ENCODE measurements at places on chromosomes 2 and 18.

DNA sequence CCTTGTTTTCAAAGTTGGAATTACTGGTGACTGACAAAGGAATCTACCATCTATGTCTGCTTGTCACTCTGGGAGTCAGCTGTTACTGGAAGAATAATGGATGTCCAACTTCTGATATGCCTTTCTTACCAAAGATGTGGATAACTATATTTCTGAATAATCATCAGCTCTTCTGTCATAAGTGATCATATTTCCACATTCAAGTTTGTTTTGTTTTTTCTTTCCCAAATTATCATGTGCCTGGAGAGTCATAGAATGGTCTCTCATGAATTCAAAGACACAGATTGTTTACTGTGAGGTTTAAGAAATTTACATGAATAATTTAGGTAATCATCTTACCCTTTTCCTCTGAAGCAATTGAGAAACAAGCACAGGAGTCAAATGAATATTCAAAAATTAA is 986.7 kb upstream of the CDH2 start:
- DNase-seq = no peak
- no peaks in the 10 kb centered on the region for H3K36me3 ChIP-seq
- no peaks in the 10 kb centered on the region for H3K27me3 ChIP-seq
- H3K4me1 ChIP-seq = no peaks in the 10 kb centered on the region
- H3K4me3 ChIP-seq = no peak overlapping the region
- H3K27ac ChIP-seq = no peak overlapping the region

- no peak overlapping the region for H3K27ac ChIP-seq
- H3K4me1 ChIP-seq = no peaks in the 10 kb centered on the region
- no peaks in the 10 kb centered on the region for H3K27me3 ChIP-seq
- no peak for DNase-seq
- H3K4me3 ChIP-seq = no peak overlapping the region
These were observed 60.7 kb downstream of the RRM2 start for GRCh38 chr2:10183146-10183675.

DNA sequence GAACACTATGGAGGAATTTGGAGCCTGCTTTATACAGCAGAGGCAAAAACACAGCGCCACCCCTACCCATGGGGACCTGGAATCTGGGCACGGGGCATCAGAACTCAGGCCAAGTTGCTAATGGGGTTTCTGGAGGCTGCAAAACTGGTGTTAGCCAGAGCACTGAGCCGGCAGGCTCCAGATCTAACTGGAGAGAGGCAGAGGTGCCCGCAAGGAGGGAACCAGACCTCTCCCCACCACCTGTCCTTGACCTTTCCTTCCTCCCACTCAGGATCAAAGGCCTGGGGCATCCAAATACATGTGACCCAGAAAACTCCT is 126.6 kb downstream of the TNS1 start:
- H3K36me3 ChIP-seq = no peaks in the 10 kb centered on the region
- no peaks in the 10 kb centered on the region for H3K27me3 ChIP-seq
- no peak overlapping the region for H3K4me3 ChIP-seq
- no peaks in the 10 kb centered on the region for H3K4me1 ChIP-seq
- DNase-seq = no peak

DNA sequence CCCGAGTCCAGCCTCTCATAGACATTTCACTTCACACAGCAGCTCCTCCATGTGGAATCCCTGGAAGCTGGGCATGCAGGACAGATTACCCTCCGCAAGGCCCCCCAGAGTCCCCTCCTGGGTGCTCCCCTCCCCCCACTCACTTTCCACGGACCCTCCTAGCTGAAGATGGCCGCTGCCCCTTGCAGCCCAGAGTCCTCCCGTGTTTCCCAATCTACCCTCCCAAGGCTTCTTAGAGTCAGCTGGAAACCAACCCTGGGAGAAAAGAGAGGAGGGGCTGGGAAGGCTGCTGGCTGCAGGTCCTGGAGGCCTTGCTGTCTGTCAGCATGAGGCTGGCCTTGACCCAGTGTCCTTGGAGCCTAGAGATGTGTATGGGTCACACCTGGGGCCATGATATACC is 49.0 kb upstream of the HAAO start:
- no peak overlapping the region for H3K27ac ChIP-seq
- DNase-seq = no peak
- no peaks in the 10 kb centered on the region for H3K36me3 ChIP-seq

- no peak for DNase-seq
These were observed 984 bp downstream of the CCDC88A start for GRCh38 chr2:55418512-55419232.

DNA sequence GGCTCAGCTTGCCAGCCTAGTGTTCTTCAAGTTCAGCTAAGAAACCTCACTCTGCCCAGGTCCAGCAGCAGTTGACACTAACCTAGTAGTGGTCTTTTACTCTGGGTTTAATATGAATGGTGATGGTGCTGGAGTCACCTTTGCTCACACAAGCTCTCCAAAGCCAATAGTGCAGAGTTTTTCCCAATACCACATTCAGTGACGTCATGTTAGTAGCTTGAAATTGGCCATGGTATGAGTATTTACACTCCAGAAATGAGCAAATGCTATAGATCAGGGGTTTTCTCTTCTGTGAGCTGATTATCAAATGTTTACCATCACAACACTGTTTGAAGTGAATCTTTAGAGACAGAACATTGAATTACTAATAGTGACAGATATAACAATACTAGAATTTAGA is 209.1 kb downstream of the KCNH7 start:
- no peaks in the 10 kb centered on the region for H3K4me1 ChIP-seq
- H3K4me3 ChIP-seq = no peak overlapping the region
- no peak for DNase-seq
- H3K36me3 ChIP-seq = no peaks in the 10 kb centered on the region

- H3K36me3 ChIP-seq = no peaks in the 10 kb centered on the region
- peak overlapping the region; percentile 0 for H3K27ac ChIP-seq
- H3K4me3 ChIP-seq = no peak overlapping the region
- H3K27me3 ChIP-seq = no peaks in the 10 kb centered on the region
- H3K4me1 ChIP-seq = peaks cover 7% of the 10 kb centered on the region
These were observed 40.2 kb downstream of the MYOM1 start for GRCh38 chr18:3179430-3180089.

DNA sequence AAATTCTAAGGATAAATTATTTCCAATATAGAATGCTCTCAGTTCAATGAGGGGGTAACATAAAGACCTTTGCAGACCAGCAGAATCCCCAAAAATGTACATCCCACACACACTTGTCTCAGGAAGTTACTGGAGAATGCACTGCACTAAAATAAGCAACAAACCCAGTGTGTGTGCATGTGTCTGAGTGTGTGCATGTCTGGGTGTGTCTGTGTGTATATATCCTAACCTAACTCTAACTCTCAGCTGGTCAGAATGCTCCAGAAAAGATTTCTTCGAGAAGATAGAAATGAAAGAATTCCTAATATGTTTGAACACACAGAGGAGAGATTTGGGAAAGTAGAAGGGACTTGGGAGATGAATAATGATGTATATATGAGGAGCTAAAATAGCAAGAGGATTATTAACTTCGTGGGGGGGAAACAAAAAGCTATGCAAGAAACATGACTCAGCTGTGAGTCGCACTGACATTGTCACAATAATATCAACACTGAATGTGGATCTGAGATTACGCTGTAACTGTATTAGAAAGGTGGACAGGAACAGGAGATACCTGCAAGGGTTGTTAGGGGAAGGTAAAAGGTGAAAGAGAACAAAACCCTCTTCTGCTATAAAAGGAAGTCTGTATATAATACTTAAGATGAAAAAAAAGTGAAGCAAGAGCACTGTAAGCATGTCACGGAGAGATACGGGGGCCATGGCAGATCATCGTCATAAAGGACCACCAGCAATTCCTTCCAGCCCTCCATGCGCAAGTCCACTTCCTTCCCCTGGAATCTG is 11.1 kb downstream of the COLEC12 start:
- H3K27me3 ChIP-seq = no peaks in the 10 kb centered on the region
- H3K36me3 ChIP-seq = no peaks in the 10 kb centered on the region
- H3K4me3 ChIP-seq = no peak overlapping the region

All from natural killer cell (primary cell).